Spleen (tissue), 13 donors: ENCODE measurements at places on chromosomes 3 and 15. TPM values are rescaled to one million over a fixed set of nuclear protein-coding genes. Genes with fewer than 3 reads are reported as not detected.

GRCh38 chr15:91974321-91974720 is 120.8 kb downstream of the SLCO3A1 start:
- no peak for DNase-seq
- H3K27ac ChIP-seq: no peak overlapping the region
- H3K36me3 ChIP-seq: no peaks in the 10 kb centered on the region
- peaks cover 16% of the 10 kb centered on the region for H3K4me1 ChIP-seq

DNA sequence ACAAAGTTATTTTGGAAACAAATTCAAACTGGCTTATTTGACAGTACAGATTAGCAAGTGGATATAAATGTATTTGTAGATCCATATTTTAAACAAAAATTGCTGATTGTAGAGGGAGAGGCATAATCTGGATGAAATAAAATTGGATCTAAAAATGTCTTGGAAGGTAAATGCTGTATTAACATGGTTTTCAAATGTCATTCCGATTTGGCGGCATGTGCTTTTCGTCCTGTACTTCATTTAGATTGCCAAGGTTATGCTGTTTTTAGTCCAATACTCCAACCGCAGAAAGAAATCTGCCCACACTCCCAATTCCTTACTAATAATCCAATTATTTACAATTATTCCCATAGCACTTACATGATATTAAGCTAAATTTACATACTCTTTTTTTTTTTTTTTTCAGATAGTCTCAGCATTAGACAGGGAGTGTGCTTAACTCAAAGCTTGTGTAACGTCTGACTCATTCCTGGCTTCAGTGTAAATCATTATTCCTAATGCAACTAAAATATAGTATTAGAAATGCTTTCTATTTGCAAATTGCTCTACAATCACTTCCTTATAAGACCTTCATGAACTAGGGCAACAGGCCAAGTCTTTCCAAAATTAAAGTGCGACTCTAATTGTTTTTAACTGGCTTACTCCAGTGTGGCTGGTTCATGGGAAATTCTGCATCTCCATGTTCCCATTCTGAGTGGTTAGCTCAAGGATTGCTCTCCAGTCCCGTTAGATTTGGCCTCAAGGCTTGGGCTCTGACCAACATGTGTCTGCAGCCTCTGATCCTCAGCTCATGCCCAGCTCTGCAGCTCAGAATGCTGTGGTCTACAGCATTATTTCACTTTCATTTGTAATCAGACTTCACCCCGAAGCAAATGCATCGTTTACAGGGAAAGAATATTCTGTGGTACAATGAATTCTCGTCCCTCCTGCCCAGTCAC is 103.9 kb downstream of the FBN1 start:
- H3K27ac ChIP-seq: no peak overlapping the region
- no peaks in the 10 kb centered on the region for H3K27me3 ChIP-seq
- H3K4me1 ChIP-seq: no peaks in the 10 kb centered on the region

The PLA2G4F gene
- not detected for total RNA-seq

- H3K36me3 ChIP-seq: no peaks in the 10 kb centered on the region
- H3K4me3 ChIP-seq: no peak overlapping the region
- no peak for DNase-seq
- H3K27ac ChIP-seq: no peak overlapping the region
- H3K27me3 ChIP-seq: no peaks in the 10 kb centered on the region
These were observed 4.7 kb downstream of the ANKDD1A start for GRCh38 chr15:64916365-64916764.

The PPARG gene
- 27.4 TPM for total RNA-seq

DNA sequence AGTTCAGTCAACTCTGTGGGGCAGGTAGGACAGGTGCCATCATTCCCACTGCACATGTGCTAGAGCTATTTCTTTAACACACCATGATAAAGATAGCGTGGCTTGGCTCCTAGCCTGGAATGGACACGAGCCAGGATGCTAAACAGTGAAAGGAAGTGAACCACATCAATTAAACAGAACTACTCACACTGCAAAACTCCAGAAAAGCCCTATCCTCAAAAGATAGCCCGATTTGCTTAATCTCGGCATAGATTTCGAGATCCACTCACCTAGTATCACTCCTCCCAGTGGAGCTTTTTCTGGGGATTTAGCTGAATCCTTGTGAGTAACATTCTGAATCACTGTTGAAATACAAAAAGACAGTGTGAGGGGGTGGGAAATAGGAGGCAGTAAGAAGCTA is 118.0 kb downstream of the ABI3BP start:
- H3K36me3 ChIP-seq: no peaks in the 10 kb centered on the region
- no peaks in the 10 kb centered on the region for H3K27me3 ChIP-seq
- DNase-seq: no peak
- no peak overlapping the region for H3K27ac ChIP-seq
- no peak overlapping the region for H3K4me3 ChIP-seq

The GOLGA6B gene
- total RNA-seq: not detected

The CISH gene
- total RNA-seq: 9.1 TPM

GRCh38 chr3:99487894-99488293 is 150.5 kb upstream of the COL8A1 start:
- no peak overlapping the region for H3K27ac ChIP-seq
- no peaks in the 10 kb centered on the region for H3K4me1 ChIP-seq
- H3K27me3 ChIP-seq: no peaks in the 10 kb centered on the region

DNA sequence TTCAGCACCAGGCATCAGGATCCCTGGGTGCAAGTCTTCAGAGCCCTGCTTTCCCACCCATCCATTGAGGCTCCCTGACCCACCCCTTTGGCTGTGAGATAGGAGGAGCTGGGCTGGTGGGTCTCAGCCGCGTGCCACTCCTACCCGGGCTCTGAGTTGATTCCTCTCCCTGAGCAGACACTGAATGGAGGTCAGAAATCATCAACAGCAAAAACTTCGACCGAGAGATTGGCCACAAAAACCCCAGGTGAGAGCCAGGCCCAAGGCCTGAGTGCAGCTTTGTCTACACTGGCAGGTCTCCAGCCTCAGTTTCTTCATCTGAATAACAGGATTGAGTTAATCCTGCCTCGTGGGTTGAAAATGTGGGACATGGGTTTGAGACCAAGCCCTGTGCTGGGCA is 7.8 kb downstream of the TMEM43 start:
- peaks cover 100% of the 10 kb centered on the region for H3K36me3 ChIP-seq
- H3K4me3 ChIP-seq: no peak overlapping the region
- DNase-seq: no peak
- H3K27me3 ChIP-seq: no peaks in the 10 kb centered on the region
- no peak overlapping the region for H3K27ac ChIP-seq

DNA sequence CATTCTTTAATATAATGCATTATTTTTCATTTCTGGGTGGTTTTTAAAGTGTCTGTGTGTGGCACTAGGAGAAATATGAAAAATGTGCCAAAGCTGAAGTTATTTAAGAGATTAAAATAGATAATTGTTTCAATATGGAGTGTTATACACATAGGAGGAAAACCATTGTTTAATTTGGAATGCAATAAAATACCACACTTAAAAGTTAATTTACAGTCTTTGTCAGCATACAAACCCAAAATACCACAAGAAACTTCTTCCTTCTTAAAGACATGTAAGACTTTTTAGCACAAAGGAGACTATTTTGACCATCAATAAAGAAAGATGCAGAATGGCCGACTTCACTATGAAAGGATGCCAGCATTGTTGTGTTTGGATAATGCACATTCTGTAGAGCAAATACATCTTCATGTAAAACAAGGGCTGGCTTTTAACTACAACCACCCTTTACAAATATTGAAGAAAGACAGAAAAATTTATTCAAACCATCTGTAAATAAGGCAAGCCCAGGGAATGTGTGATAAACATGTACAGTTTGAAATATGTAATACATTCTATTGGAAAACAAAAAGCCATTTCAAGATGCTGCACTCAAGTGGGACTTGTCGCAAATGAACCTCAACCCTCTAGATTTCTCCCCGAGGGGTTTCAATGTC is 1146.6 kb downstream of the ROBO1 start:
- no peaks in the 10 kb centered on the region for H3K36me3 ChIP-seq
- no peak overlapping the region for H3K4me3 ChIP-seq
- no peaks in the 10 kb centered on the region for H3K27me3 ChIP-seq
- no peak for DNase-seq

DNA sequence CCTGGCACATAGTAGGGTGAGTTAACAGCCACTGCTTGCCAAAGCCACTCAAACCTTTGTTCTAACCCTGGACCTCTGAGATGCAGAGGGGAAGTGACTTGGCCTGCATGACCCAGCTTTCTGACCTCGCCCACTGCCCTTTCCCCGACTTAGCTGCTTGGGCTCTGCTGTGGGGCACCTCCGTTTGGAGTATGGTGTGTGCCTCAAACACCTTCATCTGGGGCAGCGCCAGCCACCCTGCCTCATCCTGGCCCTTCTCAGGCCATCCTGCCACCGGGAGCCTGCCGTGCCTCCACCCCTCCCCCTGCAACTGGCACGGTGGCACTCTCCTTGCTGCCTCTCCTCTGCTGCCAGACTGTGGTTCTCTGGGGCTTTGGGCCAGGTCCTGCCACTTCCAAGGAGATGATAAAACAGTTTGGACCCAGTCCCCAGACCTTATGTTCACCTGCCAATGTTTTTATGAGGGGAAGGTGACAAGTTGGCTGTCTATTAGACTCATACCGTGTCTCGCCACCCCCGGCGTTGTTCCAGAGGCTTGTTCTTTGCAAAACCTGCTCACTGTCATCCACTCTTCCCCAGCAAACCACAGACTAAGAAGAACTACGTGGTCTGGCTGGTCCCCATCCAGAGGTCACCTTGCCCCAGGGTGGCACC is 32.2 kb downstream of the SLC6A6 start:
- peak overlapping the region; percentile 99 for H3K27ac ChIP-seq
- H3K27me3 ChIP-seq: no peaks in the 10 kb centered on the region
- H3K4me1 ChIP-seq: peaks cover 91% of the 10 kb centered on the region
- no peak overlapping the region for H3K4me3 ChIP-seq
- H3K36me3 ChIP-seq: no peaks in the 10 kb centered on the region

DNA sequence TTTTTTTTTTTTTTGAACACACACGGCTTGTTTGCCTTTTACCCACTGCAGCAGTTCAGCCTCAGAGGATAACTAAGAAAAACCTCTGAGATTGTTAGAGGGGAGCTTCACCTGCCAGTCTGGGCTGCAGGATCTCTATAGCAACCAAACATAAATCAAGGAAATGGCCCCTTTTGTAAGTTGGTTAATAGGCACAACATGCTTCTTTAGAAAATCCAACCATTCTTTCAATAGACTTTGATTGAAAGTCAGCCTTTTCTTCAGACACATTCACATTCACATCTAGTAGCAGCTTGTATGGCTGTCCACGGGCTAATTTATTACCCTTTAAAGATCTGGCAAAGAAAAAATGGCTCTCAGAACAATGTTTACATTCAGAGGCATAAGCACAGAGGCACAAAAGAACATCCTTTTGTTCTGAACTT is 136.6 kb upstream of the RARB start:
- no peaks in the 10 kb centered on the region for H3K4me1 ChIP-seq
- no peaks in the 10 kb centered on the region for H3K27me3 ChIP-seq
- H3K4me3 ChIP-seq: no peak overlapping the region

DNA sequence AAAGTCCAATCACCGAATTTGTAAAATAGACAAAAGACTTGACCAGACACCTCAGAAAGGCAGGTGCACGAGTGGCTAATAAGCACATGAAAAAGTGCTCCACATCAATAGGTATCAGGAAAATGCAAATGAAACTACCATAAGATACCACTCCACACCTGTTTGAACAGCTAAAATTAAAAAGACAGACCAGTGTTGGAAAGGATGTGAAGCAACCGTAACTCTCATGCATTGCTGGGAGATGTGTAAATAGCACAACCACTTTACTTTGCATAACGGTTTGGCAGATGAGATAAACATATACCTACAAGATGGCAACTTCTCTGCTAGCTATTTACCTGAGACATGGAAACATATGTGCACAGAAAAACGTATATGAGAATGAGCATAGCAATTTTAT is 56.9 kb downstream of the CADPS start:
- H3K27me3 ChIP-seq: no peaks in the 10 kb centered on the region
- no peaks in the 10 kb centered on the region for H3K4me1 ChIP-seq
- no peaks in the 10 kb centered on the region for H3K36me3 ChIP-seq
- DNase-seq: no peak
- no peak overlapping the region for H3K27ac ChIP-seq

- no peaks in the 10 kb centered on the region for H3K4me1 ChIP-seq
- no peak for DNase-seq
- no peaks in the 10 kb centered on the region for H3K27me3 ChIP-seq
- H3K36me3 ChIP-seq: no peaks in the 10 kb centered on the region
- H3K27ac ChIP-seq: no peak overlapping the region
- H3K4me3 ChIP-seq: no peak overlapping the region
These were observed 39.2 kb upstream of the GOLIM4 start for GRCh38 chr3:168134931-168135330.

DNA sequence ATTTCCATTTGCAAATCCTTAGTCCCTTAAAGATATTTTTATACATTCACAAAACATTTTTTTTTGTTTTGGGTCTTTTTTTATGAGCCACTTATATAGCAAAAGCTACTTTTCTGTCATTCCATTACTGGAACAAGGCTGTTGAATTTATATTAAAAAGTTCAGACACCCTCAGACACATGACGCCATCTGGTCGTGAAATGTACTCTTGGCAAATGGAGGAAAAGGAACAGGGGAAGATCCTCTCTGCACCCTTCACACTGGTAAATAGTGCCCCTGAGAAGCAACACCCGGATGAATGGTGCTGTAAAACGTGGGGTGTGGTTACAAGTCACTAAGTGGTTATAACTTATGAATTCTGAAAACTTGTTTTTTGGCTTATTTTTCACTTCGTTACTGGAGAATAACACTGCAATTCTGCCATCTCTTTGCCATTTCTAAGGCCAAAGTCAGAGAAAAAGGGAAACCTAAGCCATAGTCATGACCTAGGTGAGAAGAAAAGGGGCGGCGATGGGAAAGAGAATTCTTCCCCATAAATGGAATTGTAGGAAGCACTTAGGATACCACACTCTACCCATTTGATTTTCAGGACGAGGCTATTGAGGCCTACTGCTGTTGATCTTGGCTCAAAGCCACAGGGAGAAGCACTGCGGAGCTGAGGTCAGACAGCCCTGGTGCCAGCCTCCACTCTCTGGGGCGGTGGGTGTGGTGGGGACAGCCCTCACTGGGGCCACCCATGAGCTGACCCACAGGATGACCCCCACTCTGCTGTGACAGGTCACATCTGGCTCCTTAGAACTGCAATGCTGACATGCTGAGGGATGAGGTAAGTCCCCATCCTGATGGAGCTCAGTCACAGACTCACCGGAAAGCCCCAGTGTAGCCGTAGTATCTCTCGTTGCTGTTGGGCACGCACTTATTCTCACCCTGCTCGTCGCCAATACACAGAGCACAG is 21.9 kb downstream of the LTF start:
- H3K27me3 ChIP-seq: no peaks in the 10 kb centered on the region
- peaks cover 3% of the 10 kb centered on the region for H3K4me1 ChIP-seq
- no peaks in the 10 kb centered on the region for H3K36me3 ChIP-seq
- DNase-seq: no peak

The MAP2K1 gene
- total RNA-seq: 47.4 TPM

DNA sequence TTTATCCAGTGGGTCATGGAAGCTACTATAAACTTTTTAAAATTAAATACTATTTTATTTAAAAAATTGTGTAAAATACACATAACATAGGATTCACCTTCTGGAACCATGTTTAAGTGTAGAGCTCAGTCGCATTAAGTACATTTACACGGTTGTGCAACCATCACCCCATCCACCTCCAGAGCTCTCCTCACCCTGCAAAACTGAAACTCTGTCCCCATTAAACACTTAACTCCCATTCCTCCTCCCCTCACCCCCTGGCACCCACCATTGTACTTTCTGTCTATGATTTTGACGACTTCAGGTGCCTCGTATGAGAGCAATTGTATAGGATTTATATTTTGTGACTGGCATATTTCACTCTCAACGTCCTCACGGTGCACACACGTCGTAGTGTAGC is 70.7 kb downstream of the APBA2 start:
- H3K36me3 ChIP-seq: no peaks in the 10 kb centered on the region
- H3K27me3 ChIP-seq: no peaks in the 10 kb centered on the region
- DNase-seq: peak; percentile 21
- H3K27ac ChIP-seq: peak overlapping the region; percentile 75

GRCh38 chr3:15154326-15154725 is 51.7 kb upstream of the CAPN7 start:
- H3K36me3 ChIP-seq: no peaks in the 10 kb centered on the region
- no peak for DNase-seq
- H3K27me3 ChIP-seq: peaks cover 17% of the 10 kb centered on the region
- no peak overlapping the region for H3K27ac ChIP-seq
